ENCODE measurements at places on chromosomes 3 and 15.

- no peak for DNase-seq
Measured at GRCh38 chr3:17232442-17232841, 347.7 kb downstream of the PLCL2 start.

DNA sequence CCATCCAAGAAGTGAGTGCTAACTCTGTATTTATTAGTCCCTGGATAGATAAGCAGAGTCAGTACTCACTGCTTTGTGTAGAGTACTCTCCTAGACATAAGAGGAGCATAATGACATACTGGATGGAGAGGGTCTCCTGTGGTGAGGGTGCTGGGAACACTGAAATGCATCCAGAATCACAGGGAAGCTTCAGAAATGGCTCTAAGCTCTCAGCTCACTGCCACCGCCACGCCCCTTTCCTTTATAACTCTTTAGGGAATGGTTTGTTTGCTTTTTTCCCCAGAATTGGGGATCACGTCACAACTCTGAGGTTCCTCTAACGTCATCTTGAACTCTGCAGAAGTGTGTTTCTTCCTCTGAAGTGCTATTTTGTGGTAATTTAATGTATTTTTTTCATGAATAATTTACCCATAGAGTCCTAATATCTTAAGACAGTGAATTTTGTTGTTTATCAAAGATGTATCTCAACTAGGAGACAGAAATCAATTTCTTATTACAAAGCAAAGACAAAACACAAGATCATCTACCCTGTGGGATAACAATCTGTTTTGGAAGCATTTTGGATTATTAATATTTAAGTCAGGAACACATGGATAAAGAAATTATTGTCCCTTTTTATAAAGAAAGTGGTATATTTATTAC is 154.6 kb downstream of the PTPRG start:
- no peak for DNase-seq

- no peak for DNase-seq
Measured at GRCh38 chr3:70744536-70744935, 432.1 kb upstream of the MDFIC2 start.

DNA sequence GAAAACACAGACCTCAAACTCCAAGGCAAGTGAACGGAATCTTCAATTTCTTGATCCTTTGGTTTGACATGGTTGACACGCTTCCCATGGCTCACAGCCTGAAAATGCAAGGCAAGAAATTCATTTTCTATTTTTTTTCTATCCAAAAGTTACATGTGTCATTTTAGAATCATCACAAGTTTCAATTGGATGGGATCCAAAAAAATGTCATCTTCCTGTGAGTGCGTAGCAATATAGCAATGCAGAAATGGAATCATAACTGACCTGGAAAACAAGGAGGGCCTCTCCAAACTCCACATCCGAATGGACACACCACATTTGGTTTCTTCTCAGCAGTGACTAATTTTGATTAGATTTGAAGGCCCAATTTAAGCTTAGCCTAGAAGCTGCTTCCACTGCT is 175.8 kb upstream of the ATP11B start:
- no peak for DNase-seq

DNA sequence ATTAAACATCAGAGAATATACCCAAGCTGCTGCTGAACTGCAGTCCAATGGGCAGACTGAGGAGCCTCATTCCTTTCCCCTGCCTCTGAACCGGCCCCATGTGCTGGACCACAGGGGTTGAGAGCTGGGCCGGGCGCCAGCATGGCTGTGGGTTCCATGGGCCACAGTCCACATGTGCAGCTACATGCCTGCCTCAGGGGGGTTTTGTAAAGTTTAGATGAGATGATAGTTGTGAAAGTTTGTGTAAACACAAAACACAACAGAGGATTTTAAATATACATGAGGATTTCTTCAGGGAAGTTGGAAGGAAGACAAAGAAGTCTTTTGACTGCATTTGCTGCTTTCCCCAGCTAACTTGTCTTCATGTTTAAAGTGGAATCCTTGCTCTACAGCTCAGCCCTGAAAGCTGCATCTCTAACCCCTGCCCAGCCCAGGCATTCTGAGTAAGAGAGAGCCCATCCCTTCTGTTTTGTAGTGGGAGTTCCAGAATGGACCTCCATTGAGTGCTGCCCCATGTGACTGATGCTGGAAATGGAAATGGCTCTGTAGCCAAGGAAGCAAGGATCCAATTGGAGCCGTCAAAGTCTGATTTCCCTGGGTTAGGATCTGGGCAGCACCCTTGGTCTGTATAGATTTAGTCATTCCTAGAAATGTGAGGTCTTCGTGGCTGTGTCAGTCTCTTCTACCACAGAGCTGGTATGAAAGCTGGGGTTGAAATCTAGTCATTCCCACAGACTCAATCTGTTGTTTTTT is 17.5 kb downstream of the SLC12A8 start:
- no peak for DNase-seq

- no peak for DNase-seq
Measured at GRCh38 chr3:71442652-71443042, 140.9 kb downstream of the FOXP1 start.

DNA sequence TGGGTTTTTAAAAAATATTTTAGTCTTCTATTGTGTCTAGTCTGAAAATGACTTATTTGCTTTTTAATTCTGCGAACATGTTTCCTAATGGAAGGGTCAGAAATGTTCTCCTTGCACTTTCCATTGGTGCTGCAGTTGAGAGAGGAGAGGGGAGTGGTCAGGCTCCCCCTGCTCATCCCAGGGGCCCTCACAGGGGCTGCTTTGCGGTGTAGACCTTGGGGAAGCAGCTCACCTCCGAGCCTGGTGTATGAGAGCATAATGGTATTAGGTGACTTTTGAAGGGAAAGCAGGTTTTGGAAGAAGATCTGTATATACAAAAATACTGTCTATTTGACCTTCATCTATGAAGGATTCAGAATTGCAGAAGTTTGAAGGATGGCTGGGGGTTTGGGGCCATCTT is 28.3 kb downstream of the APBA2 start:
- no peak for DNase-seq

DNA sequence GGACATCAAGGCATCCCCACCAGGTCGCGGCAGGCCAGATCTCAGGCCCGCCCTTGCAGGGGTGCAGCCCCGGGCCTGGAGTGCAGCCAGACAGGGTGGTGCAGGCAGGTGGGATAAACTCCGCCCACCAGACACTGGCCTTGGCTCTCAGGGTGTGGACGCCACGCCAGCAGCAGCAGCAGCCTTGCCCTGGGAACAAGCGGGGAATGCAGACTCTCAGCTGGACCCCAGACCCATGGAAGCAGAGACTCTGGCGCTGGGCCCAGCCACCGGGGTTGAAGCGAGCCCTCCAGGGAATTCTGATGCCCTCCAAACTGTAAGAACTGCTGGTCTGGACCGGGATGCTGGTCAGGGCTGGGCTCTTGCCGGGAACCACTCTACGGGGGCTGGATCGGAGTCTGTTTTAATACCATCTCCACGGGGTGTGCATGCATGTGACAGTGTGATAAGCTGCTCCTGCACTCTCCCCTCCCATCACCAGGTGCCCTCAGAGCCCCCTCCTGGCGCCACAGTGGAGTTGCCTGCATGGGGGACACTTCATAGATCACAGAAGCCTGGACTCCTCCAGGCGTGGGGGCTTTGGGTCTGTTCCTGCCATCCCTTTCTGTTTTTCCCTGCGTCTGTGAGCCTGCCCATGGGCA is 142.7 kb downstream of the NSMCE3 start:
- no peak for DNase-seq

DNA sequence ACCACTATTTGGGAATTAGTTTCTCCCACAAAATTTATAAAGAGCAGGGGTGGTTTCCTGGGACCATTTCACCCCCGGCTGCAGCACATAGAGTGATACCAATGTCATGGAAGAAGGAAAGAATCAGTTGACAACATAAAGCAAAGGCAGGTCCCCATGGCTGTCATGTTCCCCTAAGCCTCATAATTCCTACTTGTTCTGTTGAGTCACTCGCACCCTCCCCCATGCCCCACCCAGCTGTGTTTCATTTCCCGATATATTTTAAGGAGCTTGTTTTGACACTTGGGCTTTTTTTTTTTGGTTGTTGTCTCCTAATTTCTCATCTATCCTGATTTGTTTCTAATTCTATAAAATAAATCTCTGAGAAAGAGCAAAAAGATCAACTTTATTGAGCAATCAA is 24.9 kb downstream of the ERC2 start:
- no peak for DNase-seq

GRCh38 chr3:130709671-130710070 is 37.0 kb downstream of the PIK3R4 start:
- DNase-seq, result no peak

DNA sequence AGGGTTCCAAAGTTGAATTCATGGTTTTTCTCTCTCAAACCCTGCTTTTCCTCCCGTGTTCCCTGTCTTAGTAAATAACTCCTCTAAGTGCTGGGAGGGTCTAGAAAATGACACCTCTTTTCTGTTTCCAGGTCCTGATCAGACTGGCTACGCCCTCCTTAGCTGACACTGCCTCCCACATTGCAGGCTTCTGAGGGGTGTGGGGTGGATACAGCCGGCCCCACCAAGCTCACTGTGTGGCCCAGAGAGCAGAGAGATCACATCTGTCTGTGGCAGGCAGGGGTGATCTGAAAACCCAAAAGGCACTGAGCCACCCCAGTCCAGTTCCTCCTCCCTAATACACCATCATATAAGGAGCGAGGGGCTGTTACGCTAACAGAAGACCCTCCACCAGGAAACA is 62.7 kb downstream of the BDH1 start:
- no peak for DNase-seq

DNA sequence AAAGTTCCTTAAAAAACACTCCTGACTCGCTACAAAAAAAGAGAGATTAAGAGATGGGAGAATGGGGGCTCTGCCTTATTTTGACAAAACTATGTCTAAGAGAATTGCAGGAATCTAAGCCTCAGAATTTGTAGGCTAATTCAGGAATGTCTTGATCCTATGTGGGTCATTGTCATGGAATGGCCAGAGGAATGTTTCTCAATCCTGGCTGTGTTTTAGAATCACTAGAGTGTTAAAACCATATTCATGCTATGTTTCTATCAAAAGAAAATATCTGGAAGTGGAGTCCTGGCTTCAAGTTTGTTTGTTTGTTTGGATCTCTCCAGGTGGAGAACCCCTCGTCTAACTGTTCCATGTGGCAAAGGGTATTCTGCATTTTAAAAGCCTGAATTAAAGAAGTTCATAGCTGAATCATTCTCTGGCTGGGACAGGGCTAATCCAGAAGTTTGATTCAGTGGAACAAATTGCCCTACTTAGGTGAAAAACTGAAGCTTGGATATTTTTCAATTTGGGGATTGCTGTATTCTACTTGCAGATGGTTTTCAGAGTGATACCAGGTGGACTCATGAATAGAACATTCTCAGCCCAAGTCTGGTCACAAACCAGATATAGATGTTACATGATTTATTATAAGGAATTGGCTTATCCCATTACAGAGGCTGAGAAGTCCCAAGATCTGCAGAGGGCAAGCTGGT is 28.2 kb downstream of the GJD2 start:
- DNase-seq, result no peak

DNA sequence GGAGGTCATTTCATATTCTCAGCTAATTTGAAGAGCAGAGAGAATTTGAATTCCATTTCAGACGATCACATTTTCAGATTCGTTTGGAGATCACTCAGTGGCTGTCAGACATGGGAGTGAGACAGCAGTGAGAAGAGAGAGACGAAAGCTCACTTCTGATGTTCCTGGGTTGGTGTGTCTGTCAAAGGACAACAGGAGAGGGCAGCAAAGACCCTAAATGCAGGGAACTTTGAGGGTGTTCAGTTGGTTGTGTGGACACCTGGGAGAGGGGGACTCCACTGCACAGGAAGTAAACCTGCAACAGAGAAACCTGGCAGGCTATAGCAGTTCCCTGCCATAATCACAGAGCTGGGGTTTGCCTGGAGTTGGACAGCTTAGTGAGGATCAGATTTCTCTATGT is 675.1 kb downstream of the SQOR start:
- no peak for DNase-seq

DNA sequence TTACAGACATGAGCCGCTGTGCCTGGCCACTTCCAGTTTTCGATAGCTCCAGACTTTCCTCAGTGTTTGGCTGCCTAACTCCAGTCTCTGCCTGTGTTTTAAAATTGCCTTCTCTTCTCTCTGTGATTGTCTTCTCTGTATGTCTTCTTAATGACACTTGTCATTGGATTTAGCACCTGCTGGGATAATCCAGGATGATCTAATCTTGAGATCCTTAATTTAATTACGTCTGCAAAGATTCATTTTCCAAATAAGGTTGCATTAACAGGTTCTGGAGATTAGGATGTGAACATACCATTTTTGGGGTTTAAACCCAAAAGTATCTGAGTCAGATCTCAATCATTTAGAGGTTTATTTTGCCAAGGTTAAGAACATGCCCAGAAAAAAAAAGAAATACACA is 222.2 kb upstream of the PDZRN3 start:
- DNase-seq, result no peak

DNA sequence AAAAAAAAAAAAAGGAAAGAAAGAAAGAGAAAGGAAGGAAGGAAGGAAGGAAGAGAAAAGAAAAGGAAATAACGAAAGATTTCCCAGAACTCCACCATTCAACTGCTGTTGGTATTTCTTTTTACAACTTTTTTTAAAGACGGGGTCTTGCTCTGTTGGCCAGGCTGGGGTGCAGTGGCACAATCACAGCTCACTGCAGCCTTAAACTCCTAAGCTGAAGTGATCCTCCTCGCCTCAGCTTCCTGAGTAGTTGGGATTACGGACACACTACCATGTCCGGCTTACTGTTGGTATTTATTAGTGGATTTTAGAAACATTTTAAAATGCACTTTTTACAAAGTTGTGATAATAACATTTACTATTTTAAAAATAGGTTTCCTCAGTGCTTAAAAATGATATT is 15.0 kb upstream of the USP3 start:
- no peak for DNase-seq

DNA sequence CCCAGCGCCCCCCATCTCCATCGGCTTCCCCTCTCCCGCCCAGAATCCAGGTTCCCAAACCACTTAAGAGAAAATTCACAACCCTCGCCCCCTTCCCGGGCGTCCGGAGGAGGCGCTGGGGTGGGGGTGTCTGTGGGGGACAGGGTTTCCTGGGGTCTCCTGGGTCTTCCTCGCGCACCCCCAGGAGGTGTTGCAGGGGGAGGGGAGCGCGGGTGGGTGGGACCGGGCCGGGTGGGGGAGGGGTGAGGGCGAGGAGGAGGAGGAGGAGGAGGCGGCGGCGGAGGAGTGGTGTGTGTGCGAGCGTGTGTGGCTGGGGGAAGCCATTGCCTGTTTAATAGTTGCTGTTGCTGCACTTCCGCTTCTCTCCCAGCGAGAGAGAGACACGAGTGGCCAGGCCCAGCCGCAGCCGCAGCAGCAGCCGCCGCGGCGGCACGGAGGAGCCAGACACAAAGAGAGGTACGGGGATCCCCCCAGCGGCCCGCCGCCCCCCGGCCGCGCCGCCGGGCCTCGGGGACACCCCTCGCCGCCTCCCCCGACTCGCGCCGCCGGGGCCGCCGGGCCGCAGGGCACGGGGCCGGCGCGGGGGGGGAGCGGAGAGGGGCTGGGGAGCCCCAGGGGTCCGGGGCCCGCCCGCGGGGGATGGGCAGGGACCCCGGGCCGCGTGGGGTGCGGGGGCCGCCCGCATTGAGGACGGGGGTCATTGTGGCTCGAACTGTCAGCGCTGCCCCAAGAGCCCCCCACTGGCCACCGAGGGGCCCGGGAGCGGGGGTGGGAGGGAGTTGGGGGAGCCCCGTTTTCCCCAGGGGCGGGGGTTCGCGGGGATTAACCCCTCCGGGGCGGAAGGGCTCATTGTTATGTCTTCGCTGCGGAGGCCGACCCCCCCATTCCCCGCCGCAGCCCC is at the start of gene UBE2E1:
TSS of gene UBE2E1 (plus strand) at position 323 of the 901 bp plus-strand sequence. CDS start 1,315 bp downstream, outside the sequence.
- peak; percentile 76 for DNase-seq
